ENCODE measurements at places on chromosomes 16 and 17. TPM values are rescaled to one million over a fixed set of nuclear protein-coding genes. Genes with fewer than 3 reads are reported as not detected.

- no peak for DNase-seq
Measured at GRCh38 chr16:51538707-51539498, 387.8 kb upstream of the SALL1 start.

DNA sequence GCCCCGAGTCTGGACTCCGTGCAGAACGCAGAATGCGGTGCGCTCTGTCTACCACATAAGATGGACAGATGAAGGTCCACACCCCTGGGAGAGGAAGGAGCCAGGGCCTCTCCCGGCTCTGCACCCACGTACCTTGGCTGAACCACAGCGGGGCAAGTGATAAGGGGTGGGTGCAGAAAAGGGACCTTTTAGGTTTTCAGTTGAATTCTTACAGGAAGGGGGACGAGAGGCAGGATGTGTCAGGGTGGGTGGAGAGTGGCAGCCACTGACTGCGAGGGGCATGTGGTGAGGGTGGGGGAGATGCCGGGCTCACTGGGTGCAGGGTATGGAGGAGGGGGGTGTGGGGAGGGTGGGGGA is 372 bp downstream of the CD300A start:
- no peak for DNase-seq

GRCh38 chr17:44146375-44147346 is 4.9 kb downstream of the HROB start:
- DNase-seq, result no peak

DNA sequence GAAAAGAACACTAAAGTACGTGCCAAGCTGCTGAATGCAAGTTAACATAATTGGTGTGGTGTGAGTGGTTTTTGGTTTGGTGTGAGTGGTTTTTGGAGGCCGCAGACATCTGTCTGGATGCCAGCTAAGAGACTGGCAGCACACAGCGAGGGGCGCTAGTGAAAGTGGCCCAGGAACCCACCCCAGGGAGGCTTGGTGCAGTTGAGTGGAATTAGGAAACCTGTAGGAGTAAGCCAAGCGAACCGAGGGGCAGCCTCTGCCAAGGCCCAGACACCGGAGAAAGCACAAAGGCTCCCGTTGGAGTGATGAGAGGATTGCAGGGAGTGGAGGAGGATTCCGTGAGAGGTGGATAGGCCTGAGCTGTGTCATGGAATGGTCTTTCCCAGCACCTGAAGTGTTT is 24.6 kb upstream of the SLC5A11 start:
- DNase-seq, result no peak

GRCh38 chr17:81719410-81720266 is 7.6 kb downstream of the SLC25A10 start:
- no peak for DNase-seq

KCNH6 gene
- total RNA-seq, result 0.27 TPM

DNA sequence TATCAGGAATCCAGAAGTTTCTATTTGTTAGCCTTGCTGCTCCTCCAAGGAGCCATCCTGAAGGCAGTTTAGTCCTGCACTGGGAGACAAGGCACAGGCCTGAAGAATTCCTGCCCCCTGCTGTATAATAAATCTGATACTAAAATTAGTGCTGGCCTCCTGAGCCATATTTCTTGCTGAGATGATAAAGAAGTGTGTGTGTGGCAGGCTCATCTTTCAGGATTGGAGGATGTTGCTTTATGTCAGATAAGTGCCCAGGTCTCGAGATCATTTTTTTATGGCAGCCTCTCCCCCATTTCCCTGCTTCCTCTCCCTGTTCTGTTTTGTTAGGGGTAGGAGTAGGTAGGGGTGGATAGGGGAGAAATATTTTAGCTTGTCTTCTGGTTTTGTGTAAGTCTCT is 26.0 kb downstream of the MSI2 start:
- peak; percentile 45 for DNase-seq

TP53TG3C gene
- total RNA-seq, result not detected

DNA sequence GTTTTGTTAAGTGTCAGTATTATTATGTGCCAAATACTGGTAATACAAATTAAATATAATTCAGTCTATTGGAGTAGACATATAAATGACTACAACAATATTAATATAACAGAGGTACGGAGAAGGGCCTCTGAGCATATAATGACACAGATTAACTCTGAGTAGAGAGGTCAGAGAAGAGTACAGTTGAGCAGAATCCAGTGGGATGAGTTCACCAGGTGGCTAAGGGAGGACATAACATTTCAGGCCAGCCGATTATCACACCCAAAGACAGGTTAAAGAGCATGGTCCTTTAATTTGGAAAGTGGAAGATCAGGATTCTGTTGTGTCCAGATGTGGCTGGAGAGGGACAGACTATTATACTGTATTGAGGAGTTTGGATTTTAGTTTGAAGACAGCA is 11.3 kb downstream of the NFATC3 start:
- DNase-seq, result no peak

SRR gene
- total RNA-seq, result 21.5 TPM

DNA sequence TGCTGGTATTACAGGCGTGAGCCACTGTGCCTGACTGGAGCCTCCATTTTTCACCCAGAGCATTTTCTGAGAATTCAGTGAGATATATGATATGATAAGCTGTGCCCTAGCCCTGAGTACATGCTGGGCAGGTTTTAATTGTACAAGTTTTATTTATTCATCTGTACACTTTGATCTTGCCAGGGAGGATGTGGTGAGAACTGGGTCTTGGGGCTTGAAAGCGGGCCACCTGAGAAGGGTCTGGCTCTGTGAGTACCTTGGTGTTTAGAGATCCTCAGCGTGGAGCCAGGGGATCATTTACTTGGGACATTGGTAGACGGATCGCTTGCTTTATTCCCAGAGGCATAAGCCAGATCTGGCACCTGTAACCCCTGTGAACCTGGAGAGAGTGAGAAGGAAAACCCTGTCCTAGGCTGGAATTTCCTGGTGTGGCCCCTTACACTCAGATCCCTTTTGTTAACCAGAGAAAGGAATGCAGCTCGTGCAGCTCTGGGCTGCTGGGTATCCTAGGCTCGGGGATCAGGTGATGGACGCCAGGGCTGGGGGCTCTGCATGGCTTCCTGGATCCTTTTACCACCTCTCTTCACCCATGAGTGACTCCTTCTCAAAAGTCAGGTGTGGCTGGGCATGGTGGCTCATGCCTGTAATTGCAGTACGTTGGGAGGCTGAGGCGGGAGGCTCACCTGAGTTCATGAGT is 91.9 kb downstream of the ABCC1 start:
- DNase-seq, result no peak

MYO15B gene
- total RNA-seq, result 28.0 TPM

DNA sequence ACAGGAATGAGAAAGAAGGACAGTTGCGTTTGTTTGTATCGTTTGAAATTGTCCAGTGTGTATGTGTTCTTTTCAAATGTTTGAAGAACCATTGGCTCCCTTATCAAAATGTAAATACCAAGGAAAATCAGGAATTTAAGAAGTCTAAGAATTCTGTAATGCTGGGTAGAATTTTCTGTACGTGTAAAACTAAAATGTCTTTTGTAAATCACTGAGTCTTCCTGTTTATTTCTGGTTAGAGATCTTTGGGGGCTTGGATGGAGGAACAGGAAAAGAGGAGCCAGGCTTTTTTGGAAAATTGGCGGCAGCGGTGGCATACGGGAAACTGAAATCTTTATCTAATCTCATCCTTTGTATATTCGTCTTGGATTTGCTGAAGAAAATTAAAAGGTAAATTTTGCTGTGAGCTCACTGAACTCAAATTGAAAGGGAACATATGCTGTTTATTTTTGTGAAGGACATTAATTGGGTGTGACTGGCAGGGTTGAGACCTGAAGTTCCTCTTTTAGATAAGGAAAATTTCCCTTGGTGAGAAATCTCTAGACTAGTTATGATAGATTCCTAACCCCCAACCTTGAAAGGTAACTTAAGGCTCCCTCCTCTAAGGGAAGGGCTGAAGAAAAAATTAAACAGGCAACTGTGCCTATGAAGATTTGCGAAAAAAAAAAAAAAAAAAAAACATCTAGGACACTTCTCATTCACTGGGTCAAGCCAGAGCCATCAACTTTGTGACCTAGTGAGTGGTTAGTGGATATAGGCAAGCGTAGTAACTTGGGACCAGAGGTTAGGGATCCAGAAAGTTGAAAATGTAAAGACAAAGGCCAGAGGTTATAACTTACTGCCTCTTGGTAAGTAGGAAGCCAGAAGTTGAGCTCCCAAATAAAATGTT is 10.8 kb downstream of the TAT start:
- DNase-seq, result no peak

DNA sequence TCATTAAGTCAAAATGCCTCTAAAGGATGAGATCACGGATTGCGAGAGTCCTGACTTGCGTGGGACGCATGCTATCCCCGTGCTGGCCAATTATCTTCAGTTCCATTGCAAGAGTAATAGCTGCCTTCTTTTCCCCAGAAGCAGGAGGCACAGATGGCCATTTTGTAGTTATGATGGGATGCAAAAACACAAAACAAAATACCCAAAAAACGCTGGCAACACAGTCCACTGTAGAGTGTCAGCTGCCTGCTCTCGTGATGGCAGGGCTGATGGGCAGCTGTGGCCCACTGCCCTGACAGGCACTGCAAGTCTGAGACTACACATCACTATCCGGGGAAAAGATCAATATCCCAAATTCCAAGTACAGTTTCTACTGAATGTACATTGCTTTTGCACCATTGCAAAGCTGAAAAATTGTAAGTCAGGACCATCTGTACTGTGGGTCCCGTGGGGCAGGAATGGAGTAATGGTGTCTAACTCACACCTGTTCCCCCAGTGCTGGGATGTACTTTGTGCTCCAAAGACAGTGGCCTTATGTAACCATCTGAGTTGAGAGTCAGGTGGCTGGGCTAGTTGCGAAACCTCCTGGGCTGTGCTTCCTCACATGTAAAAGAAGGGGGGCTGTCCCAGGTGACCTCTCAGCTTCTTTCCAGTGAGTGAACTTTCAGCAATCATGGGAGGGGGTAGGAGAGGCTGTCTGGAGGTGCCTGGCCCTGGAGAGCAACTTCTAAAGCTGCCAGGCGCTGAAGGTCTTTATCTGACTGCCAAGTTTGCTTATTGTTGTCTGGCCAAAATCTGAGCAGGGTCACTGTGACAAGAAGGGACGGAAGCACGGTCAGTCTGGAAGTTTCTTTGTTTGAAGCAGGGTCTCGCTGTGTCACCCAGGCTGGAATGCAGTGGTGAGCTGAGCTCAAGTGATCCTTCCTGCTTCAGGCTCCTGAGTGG is 4.7 kb downstream of the SLC47A1 start:
- no peak for DNase-seq

SLC5A11 gene
- not detected for total RNA-seq

GRCh38 chr17:1422885-1423284 is 22.9 kb upstream of the YWHAE start:
- DNase-seq, result no peak

- no peak for DNase-seq
Measured at GRCh38 chr16:50479771-50480170, 68.4 kb upstream of the NKD1 start.

DNA sequence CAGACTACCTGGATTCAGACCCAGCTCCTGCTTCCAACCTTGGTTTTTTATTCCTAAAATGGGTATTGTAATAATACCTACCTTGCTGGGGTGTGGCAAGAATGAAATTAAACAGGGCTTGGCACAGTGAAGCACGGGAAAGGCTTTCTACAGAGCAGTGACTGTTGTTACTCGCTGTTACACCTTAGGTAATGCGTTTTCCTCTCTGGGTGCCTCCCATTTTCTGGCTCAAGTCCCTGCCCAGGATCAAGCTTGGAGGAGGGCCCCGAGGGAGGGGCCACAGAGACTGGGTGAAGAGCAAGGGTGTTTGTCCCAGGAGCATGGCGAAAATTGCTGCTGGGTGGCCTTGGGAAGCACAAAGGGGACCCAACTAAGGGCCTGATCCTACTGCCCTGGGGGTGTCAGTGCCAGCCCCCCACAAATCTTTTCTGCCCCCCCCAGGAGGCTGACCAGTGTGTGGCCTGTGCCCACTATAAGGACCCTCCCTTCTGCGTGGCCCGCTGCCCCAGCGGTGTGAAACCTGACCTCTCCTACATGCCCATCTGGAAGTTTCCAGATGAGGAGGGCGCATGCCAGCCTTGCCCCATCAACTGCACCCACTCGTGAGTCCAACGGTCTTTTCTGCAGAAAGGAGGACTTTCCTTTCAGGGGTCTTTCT is 13.3 kb downstream of the MIEN1 start:
- no peak for DNase-seq

KAT8 gene
- 32.1 TPM for total RNA-seq

MRPL58 gene
- total RNA-seq, result 6.6 TPM

NPW gene
- not detected for total RNA-seq

GRCh38 chr16:55915096-55915827 is 40.1 kb upstream of the CES5A start:
- DNase-seq, result peak; percentile 30
